ENCODE measurements at places on chromosomes 2 and 18.

GRCh38 chr2:112604952-112605351, 20.5 kb downstream of the CHCHD5 start:
- no peak for DNase-seq

DNA sequence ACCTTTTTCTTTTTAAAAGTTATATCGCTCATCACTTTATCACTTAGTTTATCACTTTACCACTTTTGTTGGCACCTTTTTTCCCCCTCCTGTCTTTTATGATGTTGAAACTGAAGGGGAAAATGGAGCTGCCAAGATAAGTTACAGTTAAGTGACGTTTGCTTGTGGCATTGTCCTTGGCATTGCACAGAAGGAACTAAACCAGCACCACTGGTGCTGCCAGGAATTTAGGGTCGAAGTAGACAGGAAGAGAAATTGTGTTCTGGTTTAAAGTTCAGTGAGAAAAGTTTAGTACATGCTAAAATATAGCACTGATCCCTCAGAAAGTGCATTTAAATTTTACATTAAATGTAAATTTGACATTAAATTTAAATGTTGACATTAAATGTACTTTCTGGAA, 49.9 kb downstream of the MYO1B start:
- DNase-seq = no peak

- no peak for DNase-seq
These were observed 101.6 kb upstream of the COPS8 start for GRCh38 chr2:236984046-236984445.

DNA sequence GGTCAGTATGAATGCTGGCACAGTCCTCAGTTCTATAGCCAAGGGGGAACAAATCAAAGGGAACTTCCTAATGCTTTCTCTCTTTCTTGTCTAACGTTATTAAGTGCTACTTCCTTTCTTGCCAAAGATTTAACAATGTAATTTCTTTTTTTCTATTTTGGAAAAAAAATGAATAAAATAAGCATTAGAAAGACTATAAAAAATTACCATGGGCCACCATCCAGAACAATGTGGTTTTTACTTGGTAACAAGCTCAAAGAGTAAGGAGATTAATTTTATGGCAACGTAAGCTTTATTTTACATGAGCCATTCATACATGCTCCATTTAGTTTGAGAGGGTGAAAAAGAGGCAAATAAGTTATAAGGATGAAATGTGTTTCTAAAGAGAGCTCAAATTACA, 40.1 kb downstream of the SERPINE2 start:
- DNase-seq = no peak

DNA sequence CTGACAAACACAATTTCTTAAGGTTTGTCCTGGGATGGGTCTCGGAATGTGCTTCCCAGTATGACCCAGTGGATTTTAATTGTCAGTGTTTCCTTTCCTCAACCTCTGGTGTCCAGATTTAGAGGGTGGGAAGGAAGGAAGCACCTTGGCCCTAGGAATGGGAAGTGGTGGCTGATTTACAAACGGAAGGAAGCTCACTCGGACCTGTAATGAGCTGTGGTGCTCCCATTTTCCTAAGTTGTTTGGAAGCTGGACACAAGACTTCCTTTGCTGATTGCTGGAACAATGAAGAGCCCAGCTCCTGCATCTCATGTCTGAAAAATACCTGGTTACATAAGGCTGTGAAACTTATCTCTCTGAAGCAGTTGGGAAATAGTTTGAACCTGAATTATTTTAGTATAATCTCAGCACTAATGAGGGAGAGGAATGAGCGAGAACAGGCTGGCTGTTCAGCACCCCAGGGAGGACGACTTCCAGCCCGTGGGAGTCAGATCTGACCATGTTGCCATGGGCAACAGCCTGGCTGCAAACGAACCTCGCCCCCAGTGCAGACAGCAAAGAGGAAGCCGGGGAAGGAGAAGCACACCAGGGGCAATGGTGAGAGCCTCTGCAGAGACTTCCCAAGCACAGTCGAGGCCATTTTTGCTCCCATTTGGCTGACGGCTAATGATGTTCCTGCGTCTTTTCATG, 74.4 kb upstream of the ASB18 start:
- no peak for DNase-seq

- DNase-seq = no peak
These were observed 117.0 kb downstream of the MGAT5 start for GRCh38 chr2:134370655-134371445.

- no peak for DNase-seq
These were observed at the start of gene SLC16A14 for GRCh38 chr2:230068651-230069055. TSS of gene SLC16A14 (minus strand) at chr2:230068924. CDS start at chr2:230059352, 9,572 bp downstream.

DNA sequence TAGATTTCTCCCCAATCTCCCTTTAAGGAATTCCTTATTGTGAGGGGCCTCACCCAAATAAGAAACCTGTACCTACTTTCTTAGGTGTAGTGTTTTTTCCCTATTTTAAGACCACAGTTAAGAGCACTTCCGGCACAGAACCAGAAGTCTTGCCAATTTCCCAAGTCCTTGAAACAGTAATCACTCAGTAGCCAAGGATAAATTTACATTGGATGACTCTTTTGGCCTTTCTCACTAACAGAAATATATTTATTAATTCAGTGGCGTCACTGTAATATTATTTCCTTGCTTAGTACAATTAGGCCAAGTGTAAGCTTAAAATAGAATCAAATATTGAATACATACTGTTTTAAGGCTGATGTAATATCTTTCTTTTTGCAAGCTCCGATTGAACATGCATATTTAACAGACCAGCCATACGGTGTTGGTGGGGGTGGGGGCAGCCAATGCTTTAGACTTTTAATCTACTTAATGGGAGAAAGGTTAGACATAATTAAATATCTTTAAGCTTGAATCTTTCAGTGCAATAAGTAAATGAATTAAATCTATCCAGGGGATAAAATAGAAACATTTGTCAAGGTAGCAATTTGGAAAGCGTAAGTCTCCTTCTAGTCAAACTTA, 50.8 kb upstream of the ITGA6 start:
- no peak for DNase-seq

DNA sequence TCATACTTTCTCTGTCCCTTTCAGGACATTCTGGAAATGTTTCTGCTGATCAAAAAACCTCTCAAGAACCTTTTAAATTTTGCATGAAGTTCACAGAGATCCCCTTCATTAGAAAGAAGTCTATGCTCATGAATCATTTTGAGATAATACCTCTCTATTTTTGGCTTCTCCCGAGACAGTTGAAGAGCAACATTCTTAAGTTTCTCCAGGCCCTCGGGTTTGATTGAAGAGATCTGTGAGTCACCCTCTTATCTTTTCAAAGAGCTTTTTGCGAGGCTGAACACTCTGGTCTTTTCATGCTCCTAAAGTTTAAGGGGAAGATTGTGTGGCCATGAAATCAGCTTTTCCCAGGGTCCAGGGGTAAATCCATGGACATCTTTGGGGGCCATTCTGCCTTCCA, 354.2 kb downstream of the FBXO15 start:
- no peak for DNase-seq

GRCh38 chr2:120287183-120288015, 34.7 kb downstream of the RALB start:
- DNase-seq = no peak

GRCh38 chr18:49813069-49813318, 339 bp downstream of the ACAA2 start:
- DNase-seq = no peak

- DNase-seq = no peak
These were observed 23.3 kb downstream of the C2orf74 start for GRCh38 chr2:61185231-61185728.

GRCh38 chr2:128305555-128306080, 13.1 kb downstream of the HS6ST1 start:
- peak; percentile 94 for DNase-seq

DNA sequence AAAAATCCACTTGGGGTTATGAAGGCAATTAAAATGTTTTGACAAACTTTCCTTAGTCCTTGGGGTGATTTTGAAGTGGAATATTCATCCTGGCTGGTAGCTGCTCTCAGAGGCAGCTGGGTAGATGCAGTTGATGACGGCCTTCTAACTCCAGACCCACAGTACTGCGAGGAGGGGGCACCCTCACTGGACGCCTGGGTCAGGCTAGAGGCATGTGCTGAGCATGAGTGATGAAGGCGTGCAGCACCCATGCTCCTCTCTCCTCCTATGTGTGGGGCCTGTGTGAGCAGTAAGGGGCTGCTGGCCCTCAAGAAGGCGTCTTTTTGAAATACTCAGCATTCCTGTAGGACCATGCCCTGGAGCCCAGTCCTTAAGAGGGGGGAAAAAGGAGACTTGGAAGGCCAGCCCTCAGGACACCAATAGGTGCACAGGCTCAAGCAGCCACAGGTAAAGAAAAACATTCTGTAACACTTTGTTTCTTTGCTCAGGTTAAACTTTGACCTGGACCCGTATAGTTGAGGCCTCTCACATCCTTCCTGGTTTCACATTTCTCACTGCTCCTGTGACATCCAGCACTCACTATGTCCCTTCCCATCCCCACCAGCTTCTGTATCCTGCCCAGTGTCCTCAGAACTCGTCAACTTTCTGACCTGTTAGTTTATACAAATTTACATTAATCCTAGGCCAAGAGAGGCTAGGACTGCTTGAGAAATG, 64.4 kb downstream of the CD8B2 start:
- no peak for DNase-seq

- no peak for DNase-seq
These were observed 219.2 kb upstream of the UBE2E3 start for GRCh38 chr2:180761224-180761623.

GRCh38 chr2:128491692-128492244, 173.1 kb upstream of the HS6ST1 start:
- DNase-seq = no peak

- DNase-seq = no peak
These were observed 1.2 kb upstream of the TRAPPC8 start for GRCh38 chr18:31943878-31944816.

DNA sequence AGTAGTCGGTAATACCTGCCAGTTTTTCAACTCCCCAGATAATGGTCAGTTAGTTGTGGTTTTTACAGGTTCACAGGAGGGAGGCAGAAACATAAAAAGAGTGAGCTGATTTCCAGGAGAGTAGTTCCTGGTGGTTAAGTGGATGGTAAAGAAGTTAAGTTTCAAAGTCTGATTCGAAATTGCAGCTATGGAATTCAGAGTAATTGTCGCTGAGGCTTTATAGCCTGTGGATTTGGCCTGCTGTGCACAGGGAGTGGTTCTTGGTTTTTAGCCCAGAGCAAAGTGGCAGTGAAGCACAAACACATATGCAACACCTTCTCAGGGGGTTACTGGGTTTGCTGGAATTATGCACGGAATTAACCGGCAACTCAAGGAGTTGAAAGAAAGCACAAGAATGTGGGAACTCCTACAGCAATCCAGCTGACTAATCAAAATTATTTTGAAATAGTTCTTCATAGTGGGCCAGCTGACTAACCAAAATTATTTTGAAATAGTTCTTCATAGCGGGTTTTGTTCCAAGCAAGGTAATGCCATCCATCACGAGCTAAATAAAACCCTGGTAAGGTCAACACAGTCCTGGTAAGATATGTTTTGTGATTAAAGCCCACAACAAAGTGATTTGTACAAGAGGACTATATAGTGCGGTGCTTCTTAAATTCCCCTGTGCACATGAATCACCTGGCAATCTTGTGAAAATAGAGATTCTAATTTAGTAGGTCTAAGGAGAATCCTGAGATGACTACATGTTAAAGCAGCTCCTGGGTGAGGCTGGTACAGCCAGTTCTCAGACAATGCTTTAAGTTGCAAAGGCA, 94.4 kb downstream of the SGPP2 start:
- DNase-seq = no peak

- no peak for DNase-seq
These were observed 142.0 kb upstream of the SPOPL start for GRCh38 chr2:138359532-138359931.

DNA sequence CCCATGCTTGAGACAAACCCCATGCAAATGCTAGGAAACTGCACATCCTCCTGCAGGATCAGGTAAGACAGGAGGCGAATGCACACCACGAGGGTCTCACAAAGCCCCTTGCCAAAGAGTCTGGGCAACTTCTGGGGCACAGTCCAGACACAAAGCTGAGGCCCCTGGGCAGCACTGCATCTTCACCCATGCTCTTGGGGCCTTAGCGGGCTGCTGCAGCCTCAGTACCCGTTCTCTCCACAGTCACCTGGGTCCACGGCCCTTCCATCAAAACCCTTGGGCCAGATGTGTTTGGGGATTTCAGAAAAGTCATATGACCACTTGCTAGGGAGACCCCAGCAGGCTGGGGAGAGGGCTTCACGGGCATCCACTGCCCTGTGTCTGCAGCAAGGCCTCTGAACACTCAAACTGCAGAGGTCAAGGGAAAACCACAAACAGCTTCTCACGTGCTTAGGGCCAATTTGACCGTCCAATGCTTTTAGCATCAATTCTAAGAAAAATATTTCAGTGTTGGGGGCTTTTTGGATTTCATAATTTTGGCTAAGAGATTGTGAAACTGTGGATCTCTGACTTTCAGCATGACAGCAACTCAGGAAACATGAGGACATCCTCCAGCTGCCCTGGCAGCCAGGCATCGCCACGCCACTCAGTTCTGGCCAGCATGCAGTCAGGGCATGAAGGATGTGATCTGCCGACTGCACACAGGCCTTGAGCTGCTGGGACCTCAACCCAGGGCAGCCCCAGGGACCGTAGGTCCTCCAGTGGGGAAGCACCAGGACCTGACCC, 20.0 kb downstream of the PASK start:
- no peak for DNase-seq

DNA sequence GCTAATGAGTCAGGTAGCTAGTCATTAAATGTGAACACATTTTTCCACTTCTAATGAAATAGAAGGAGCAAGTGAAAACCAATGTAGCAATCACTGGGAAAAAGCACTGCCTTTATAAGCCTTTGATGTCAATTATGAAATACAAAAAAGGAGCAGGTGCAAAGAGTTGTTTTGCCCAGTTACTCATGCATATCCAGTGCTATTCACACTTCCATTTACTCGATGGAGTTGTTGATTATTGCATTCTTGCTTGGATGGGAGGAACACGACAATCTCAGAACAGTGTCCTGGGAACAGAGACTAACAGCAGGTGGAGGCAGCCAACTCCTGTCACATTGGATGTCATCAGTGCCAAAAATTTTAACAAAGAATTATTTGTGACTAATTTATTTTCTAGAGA, 372.5 kb downstream of the CBLN2 start:
- peak; percentile 6 for DNase-seq

GRCh38 chr18:52537261-52537660, 197.3 kb downstream of the DCC start:
- DNase-seq = no peak
